Foreskin keratinocyte (primary cell): ENCODE measurements at places on chromosomes 7 and 10. TPM values are rescaled to one million over a fixed set of nuclear protein-coding genes. Genes with fewer than 3 reads are reported as not detected.

OR6V1 gene
- total RNA-seq, result not detected in 2 replicates

- DNase-seq, result no peak
Observed at GRCh38 chr7:133429371-133429770, 176.5 kb downstream of the EXOC4 start.

POLL gene
- 15.4 and 16.1 TPM in 2 replicates for total RNA-seq

DNA sequence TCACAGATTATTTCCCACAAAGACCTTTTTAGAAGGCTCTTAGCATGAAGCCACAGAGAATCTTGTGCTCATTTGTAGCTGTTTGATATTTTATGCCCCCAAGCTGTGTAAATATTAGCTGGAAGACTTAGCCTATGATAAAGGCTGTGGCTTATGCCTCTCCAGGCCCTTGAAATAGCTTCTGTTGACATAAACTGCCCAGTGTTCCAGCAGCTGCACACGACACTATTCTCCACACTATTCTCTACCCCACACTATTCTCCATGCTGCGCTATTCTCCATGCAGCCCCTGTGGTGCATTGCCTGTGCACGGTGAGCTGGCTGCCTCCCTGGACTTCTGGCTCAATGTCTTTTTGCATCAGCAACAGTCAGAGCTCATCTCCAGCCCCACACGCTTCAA, 13.1 kb downstream of the DDC start:
- no peak for DNase-seq

DLG5 gene
- 66.7 and 74.8 TPM in 2 replicates for total RNA-seq

SSC4D gene
- total RNA-seq, result 1.1 and 1.5 TPM in 2 replicates

ITPRID1 gene
- not detected in 2 replicates for total RNA-seq

CCDC6 gene
- total RNA-seq, result 47.9 and 49.3 TPM in 2 replicates

CPA1 gene
- not detected in 2 replicates for total RNA-seq
